ENCODE measurements at places on chromosomes 2 and 18.

DNA sequence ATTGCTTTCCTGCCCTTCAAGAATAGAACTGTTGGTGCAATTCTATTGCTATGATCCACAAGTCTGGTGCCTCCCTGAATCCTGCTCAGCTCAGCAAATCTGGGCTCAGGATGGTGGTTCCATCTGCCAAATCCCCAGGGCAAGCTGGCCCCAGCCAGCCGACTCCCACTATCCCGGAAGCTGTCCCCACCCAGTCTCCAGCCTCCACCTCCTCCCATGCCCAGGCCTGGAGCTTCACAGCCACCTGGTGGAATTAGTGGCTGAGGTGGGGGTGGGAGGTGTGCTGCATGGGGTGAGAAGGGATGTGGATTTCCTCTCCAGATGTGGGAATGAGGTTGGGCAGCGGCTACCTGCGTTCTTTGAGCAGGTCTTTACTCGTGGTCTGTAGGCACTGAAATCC is 119.3 kb upstream of the SMAD2 start:
- DNase-seq, result no peak

DNA sequence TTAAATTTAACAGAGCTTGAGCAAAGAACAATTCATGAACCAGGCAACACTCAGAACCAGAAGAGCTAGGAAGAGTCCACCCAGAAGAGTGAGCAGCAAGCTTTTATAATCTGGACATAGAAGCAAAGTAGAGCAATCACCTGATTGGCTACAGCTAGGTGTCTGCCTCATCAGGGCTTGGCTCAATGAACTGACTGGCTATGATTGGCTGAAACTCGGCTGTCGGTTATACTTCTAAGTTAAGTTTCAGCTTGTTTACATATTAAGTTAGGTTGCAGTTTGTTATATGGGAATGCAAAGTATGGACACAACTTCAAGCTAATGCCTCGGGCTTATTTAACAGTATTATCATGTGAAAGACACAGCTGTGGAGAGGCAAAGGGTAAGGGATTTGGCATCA is 63.2 kb upstream of the NABP1 start:
- no peak for DNase-seq

GRCh38 chr2:172162739-172163336 is 60.1 kb upstream of the DLX2 start:
- no peak for DNase-seq

DNA sequence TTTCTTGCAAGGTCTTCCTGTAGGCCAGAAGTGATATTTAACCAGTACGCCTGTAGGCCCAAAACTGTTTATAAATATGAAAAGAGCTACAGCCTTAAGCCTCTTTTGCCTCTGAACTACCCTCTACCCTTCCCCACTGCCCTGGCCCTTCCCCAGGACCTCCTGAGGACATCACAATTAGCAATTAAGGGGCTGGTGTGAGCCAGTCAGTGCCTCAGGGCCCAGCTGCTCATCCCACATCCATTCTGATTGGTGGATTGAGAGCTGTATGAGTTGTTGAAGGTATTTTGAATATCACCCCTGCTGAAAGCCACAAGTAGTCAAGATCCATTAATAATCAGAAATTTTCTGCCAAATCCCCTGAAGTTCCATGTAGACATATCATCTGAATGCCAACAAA is 126.3 kb upstream of the TACR1 start:
- no peak for DNase-seq

DNA sequence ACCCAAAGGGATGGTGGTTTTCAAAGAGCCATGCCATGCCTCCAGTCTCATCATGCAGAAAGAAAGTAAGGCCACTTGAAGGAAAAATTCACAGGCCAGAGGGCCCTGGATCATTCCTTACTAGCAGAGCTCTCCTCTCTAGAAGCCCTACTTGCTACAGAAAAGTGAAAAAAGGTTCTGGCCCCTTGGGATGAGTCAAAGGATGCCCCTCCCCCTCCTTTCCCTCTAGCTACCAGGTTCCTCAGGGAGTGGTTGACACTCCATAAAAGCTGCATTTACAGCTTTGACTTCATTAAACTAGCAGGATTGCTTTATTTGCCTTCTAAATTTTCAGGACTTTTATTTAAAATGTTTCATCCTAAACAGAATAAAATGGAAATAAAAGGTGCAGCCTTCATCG is 21.2 kb downstream of the OSR1 start:
- peak; percentile 23 for DNase-seq

DNA sequence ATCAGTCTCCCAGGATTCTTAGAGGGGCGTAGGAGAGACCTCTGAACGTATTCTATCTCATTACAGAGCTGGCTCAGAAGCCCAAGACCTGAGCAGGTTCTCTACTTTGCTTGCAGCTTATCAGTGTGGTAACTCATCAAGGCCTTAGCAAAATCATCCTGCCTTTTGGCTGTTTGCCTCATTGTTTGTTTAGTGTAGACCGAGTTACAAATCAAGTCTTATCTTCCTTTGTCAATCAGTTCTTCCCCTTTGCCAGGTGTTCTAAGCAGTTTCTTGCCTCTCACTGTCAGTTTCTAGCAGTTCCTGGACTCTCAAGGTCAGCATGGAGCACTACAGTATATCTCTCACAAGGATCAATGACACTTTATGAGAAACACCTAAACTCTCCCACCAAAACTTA is 30.9 kb upstream of the NAB1 start:
- DNase-seq, result no peak

GRCh38 chr2:109611467-109612095 is 2.2 kb downstream of the SEPTIN10 start:
- DNase-seq, result no peak

GRCh38 chr2:216651351-216651881 is 18.2 kb downstream of the IGFBP2 start:
- DNase-seq, result no peak

GRCh38 chr18:36046898-36047297 is 20.5 kb downstream of the RPRD1A start:
- no peak for DNase-seq

DNA sequence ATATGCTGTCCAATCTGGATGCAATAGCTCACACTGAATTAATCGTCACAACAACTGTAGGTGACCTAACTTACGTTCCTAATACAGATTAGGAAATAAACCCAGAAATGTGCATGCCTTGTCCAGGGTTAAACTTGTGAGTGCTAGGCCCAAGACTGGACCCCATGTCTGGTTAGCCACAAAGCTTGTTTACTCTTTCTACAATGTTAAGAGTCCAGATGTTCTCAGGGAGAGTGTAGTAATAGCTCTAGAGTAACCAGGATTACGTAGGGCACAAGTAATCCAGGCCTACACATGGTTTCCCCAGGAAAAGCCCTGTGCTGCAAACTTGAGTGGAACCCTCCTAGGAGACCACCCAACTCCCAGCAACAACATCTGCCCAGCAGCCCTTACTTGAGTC is 26.2 kb downstream of the TRIB2 start:
- DNase-seq, result no peak

DNA sequence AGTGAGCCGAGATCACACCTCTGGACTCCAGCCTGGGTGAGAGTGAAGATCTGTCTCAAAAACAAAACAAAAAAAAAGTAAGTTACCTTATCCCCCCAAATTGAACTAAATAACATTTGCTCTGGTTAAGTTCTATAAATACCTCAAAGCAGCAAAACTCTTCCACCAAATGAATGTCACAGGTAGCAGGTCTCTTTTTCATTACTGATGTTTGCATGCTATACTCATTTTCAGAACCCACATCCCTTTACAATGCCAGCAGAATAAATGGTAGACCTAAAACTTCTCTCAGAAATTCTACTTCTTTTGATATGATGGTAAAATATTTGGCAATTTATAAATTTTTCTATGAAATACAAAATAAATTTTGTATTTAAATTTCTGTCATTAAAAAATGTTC is 22.3 kb downstream of the INO80D start:
- no peak for DNase-seq

GRCh38 chr2:240948086-240948485 is 42.0 kb downstream of the CROCC2 start:
- DNase-seq, result no peak

DNA sequence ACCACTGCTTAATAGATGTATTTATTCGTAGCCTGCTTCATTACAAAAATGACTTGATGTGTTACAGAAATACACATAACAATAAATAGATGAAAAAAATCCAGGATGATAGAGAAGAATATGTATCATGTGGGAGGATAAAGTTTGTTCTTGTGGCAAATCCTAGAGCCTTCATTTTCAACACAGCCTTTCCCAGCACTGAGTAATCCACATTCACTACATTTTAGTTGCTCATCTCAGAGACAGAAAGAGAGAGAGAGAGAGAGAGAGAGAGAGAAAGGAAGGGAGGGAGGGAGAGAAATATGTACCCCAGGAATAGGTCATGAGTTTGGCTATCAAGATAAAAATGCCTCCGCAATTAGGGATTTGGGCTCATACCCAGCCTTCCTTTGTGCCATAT is 144.3 kb downstream of the RBMS1 start:
- DNase-seq, result no peak

GRCh38 chr2:20129331-20130159 is 78.1 kb upstream of the LAPTM4A start:
- DNase-seq, result no peak

GRCh38 chr2:6025391-6025790 is 333.2 kb downstream of the SOX11 start:
- no peak for DNase-seq

GRCh38 chr2:97870396-97870843 is 125.3 kb downstream of the TMEM131 start:
- DNase-seq, result no peak

- DNase-seq, result no peak
Observed at GRCh38 chr2:140994856-140995255, 1136.0 kb downstream of the LRP1B start.

GRCh38 chr18:75248426-75249174 is 38.0 kb downstream of the TSHZ1 start:
- DNase-seq, result peak; percentile 53

DNA sequence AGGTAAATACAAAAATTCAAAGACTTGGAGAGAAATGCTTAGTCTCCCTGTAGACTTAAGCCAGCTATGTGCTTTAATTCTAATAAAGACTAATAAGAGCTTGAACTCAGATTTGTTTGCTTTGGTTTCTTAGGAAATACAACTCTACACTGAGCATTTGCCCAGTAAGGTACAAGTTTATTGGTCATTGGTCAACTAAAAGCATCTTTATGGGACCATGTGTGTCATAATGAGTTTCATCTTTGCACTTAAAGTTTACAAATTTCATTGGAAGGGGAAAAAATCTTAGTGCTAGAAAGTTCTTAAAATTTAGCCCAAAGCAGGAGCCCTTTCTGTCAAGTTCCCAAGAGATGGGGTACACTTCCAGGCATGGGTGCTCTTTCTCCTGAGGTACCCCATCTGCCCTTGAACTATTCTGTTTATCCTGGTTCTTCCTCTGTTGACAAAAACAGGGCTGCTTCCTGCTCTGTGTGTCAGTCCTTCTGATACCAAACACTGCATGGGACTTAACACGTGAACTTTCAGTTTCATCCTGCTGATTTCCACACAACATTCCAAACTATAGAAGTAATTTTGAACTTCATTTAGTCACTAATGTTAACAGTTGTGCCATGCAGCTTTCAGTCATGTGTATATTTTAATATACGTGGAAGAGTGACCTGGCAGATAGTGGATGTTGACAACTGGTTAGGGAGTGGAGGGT is 200.2 kb downstream of the TPGS2 start:
- DNase-seq, result no peak

GRCh38 chr2:19348692-19349091 is 9.7 kb downstream of the OSR1 start:
- no peak for DNase-seq

GRCh38 chr18:31606265-31606664 is 14.6 kb downstream of the TTR start:
- no peak for DNase-seq

- DNase-seq, result no peak
Observed at GRCh38 chr2:212815453-212815852, 276.9 kb upstream of the ERBB4 start.

- no peak for DNase-seq
Observed at GRCh38 chr2:121203591-121204249, 81.3 kb downstream of the TFCP2L1 start.
